Anterior cingulate cortex (tissue), 58 donors: ENCODE measurements at places on chromosomes 7 and 10.

GRCh38 chr7:77538281-77539212 lies 1.5 kb downstream of the PTPN12 start:
- DNase-seq, result no peak

DNA sequence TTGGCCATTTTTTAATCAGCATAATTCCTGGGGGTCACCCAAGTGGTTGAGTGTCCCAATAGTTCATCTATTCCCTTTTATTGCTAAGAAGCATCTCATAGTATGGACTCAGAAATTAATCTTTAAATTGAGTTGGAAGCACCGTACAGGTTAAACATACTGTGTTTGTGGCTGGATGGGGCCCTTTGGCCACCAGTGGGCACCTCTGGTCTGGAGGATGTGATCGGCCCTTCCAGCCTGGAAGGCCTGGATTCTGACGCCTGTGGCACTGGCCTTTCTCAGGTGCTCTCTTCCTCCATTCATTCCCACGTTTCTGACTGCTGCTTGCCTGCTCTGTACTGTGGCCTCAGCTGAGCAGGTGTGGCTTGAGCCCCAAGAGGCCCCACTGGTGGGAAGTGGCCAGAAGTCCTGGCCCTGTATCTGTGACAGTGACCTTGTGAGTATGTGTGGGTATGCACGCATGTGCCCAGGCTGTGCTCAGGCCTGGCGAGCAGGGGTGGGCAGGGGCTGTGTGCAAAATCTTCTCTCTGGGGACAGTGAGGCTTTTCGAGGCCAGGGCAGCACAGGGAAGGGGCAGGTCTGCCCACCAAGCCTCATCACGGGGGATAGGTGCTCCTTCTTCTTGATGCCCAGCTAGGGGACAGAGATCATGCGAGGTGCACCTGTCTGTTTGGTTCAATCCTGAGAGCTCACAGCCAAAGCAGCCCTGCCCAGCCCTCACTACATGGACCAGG lies 30.1 kb downstream of the LDB3 start:
- DNase-seq, result no peak

DNA sequence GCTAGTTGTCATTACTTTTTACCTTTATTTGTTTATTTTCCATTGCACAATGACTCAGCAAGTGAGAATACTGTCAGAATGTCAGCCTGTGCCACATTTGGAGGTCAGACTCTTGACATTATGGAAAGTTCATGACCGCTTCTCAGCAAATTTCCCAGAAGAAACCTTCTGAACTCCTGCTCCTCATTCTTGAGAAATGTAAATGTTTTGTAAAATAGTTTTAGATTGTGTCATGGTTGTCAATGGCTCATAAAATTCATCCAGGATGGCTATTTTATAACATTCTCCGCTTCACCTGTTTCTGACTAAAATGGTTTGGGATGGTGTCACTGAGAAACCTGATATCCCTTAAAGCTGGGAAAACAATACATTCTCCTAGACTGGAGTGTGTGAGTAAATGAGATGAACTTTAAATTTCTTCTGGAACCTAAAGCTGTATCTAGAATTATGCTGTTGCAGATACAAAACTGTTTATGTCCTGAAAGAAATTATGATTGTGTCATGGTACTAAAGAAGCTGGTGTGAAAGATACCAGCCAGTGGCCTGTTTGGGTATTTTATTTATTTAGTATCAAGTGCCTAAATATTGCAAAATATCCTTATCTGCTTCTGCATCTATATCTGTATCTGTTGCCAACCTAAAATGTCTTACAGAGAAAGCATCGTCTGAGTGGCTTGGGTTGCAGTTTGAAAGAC lies 671.7 kb downstream of the GATA3 start:
- no peak for DNase-seq

- no peak for DNase-seq
These were observed 503.2 kb downstream of the SH2D4B start for GRCh38 chr10:81040940-81041339.

- DNase-seq, result no peak
These were observed 83.1 kb downstream of the VPS41 start for GRCh38 chr7:38825721-38826440.

DNA sequence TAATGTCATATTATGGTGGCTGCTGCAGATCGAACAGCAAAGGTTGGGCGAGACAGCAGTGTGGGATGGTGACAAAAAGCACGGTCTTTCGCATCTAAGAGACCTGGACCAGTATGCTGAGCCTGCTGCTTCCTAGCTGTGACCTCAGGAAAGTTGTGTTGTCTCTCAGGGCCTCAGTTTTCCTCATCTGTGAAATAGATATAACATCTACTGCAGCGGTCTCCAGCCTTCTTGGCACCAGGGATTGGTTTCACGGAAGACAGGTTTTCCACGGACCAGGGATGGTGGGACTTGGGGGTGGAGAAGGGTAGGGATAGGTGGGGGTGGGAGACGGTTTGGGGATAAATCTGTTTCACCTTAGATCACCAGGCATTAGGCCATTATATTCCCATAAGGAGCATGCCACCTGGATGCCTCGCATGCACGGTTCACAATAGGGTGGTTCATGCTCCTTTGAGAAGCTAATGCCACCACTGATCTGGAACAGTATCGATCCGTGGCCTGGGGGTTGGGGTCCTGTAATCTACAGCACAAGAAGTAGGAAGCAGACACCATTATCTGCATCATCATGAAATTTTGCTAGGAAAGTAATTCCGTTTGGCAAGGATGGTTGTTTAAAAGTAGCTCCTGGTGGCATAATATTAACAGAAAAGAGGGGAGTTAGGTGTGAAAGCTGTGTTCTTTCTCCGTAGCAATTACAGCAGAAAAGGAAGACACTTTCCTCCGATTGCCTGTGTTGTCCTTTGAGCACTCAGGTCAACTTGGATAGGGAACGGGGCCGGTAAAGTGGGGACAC lies 10.8 kb downstream of the KLF6 start:
- no peak for DNase-seq

DNA sequence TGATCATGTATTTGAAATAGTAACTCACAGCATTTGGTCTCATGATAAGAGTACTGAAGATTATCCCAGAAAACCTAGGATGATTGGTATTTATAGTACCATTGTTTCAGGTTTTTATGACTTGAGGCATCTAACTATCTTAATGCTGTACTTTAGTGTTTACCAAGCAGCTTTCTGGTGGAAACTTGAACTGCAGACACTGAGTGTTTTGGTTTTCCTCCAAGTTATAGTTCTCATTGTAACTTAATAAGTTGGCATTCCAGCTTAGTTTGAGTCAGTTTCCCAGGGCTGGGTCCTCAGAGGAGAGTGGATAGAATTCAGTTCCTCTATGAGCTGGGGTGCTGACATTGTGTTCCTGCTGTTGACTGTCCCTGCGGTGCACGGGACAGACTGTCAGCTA lies 50.4 kb downstream of the SEC23IP start:
- DNase-seq, result no peak

GRCh38 chr10:528173-529165 lies 161.0 kb downstream of the DIP2C start:
- DNase-seq, result no peak

GRCh38 chr10:78757344-78757925 lies 311.3 kb upstream of the ZMIZ1 start:
- DNase-seq, result no peak

DNA sequence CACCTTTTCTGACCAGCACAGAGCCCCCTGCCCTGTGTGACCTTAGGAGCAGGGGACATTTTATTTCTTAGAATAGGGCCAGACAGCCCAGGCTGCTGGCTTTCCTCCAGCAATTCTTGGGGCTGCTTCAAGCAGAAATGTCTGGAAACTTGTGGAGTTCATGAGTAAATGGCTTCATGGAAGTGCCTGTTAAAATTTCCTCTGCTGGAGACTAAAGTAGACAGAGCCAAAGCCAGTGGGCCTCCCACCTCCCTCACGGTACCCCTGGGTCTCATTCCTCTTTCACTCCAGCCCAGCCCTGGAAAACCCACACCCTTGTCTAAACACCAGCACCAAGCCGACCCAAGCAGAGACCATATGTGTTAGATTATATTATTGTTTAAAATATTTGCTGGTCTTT lies 505.5 kb upstream of the ZMIZ1 start:
- DNase-seq, result no peak

- DNase-seq, result no peak
These were observed 54.2 kb downstream of the FAM53B start for GRCh38 chr10:124689911-124690498.

DNA sequence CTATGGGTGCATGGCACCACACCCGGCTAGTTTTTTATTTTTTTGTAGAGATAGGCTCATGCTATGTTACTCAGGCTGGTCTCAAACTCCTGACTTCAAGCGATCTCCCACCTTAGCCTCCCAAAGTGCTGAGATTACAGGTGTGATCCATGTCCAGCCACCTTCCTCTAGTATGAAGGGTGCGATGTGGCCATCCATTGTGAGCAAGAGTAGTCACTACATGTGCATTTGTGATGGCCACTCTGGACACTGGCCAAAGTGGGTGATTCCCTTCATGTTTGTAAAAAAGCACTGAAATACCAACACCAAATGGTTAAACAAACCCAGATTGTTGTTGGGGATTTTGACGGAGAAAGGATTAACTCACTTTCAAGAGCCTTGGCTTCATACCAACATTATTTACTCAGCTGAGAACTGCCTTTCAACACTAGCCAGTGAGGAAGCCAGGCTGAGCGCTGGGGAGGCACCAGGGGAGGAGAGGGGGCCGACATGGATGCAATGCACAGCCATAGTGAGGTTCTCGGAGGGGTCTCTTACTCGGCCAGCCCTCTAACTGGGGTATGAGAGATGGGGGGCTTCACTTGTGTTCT lies 198.1 kb upstream of the LYZL2 start:
- DNase-seq, result no peak

DNA sequence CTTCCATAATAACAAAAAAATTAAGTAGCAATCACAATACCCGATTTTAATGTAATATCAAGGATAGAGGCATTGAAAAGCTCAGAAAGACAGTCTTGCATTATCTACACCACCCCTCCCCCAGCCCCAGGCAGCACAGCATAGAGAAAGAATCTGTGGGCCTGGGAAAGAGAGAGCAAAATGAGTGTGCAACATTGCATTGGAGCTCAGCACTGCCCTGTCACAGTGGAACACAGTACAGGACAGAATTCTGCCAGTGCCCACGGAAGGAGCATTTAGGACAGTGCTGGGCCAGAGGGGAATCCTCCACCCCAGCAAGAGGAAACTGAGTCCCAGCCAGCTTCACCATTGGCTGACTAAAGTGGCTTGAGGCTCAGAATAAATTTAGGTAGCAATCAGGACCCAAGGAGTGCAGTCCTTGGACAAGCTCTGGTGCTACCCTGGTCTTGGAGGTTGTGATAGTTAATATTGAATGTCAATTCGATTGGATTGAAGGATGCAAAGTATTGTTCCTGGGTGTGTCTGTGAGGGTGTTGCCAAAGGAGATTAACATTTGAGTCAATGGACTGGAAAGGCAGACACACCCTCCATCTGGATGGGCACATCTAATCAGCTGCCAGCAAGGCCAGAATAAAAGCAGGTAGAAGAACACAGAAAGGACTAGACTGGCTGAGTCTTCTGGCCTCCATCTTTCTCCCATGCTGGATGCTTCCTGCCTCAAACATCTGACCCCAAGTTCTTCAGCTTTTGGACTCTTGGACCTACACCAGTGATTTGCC lies 234.4 kb downstream of the ANK3 start:
- no peak for DNase-seq

GRCh38 chr7:137935884-137936508 lies 65.9 kb downstream of the CREB3L2 start:
- DNase-seq, result no peak

DNA sequence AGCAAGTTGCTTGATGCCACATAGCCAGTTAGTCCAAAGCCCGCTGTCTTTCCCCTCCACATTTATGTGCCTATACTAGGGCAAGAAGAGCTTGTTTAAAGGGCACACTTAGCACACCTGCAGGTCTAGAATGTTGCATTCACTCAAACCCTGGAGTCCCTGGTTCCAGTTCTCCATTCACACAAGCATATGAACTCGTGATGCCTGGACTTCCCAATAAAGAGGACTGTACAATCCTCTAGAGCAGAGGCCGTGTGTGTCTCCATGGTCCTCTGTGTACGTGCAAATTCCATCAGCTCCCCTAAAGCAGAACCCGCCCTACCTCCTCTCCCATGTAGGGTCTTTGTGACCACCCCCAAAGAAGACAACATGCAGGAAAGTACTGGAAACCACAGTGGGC lies 3.0 kb upstream of the SH3PXD2A start:
- no peak for DNase-seq

DNA sequence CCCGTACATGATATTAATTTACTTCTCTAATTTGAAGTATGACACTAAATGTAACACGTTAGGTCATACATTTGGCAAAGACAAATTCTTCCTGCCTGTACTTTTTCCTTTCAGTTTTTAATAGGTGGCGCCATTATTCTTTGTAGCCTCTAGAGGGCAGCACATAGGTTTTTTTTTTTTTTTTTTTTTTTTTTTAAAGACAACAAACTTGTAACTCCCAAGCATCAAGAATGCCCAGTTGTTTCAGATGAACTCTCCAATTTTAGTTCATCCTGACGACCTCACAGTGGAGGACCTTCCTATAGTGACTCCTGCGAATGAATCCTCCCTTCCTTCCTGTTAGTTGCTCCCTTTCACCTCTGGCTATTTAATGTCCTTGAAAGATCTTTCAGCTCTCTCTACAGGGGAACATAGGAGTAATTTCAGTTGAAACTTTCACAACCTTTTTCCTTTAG lies 139.3 kb upstream of the HDAC9 start:
- DNase-seq, result no peak

DNA sequence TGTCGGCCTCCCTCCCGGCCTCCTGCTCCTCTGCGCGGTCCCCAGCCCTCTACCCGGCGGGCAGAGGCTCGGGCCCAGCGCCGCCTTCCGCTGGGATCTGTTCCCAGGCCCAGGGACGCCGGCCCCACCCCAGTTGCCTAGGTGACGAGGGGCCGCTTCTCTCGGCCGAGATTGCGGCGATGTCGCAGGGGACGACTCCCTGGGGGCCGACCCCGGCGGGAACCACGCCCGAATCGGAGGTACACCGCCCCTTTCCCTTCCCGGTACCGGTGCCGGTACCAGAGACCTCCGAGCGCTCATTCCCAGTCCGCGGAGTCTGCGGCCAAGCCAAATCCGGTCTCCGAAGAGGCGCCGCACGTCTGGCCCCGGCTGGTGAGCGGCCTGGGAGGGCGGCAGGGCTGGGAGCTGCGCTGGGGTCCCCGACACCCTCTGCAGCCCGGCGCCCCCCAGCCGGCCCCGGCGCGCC lies at the start of gene CABCOCO1:
Gene CABCOCO1 (plus strand): TSS at position 136 of the 466 bp plus-strand sequence. CDS start 44 bp downstream, at position 180.
- peak; percentile 79 for DNase-seq

DNA sequence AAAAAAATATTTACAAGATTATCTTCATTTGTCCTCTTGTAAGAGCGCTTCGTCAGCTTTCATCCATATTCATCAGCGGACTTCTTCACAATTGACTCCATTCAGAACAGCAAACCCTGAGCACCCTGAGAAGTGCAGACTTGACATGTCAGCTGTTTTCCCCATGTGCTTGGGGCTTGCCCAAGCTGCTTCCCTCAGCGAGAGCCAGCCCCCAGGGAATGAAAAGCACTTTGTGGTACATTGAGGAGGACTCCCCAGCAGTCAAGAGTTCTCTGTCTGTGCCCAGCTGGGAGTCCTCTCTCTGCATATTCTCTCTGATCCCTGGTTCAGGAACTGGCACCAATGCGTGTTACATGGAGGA lies 22.7 kb downstream of the HKDC1 start:
- peak; percentile 64 for DNase-seq

DNA sequence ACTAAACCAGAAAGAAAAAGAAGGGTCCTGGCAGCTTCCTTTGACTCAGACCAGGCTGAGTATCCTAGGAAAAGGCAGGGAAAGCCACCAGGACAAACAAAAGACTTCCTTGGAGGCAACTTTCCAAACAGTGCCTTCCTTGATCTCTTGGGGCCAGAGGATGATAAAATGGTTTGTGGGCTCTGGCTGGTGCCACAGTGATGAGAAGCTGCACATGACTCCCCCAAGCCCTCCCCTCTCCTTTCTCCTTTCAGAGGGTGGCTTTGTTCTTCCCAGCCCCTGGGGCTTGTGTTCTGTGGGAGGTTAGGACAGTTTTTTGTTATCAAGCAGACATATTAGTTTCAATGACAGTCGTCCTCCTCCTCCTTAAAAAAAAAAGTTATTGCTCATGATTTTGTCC lies 183.2 kb downstream of the SEM1 start:
- DNase-seq, result no peak
